Effector CD8-positive, alpha-beta T cell (primary cell): ENCODE measurements at places on chromosomes 2 and 18.

DNA sequence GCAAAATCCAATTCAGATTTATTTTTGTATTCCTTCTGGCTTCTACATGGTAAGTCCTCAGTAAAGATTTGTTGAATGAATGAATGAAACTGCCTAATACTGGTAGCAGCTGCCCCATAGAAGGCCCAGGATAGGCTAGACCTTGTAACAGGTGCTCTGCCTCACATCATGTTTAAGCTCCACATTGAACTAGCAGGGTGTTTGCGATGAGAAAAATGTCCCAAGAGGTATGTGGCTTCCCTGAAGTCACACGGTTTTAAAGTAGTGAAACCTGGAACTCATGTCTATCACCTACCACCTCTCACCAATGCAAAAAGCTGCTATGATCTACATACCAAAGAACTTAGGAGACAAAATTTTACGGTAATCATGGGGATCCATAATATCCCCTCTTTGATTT is 765 bp upstream of the LHCGR start:
- no peak for DNase-seq

DNA sequence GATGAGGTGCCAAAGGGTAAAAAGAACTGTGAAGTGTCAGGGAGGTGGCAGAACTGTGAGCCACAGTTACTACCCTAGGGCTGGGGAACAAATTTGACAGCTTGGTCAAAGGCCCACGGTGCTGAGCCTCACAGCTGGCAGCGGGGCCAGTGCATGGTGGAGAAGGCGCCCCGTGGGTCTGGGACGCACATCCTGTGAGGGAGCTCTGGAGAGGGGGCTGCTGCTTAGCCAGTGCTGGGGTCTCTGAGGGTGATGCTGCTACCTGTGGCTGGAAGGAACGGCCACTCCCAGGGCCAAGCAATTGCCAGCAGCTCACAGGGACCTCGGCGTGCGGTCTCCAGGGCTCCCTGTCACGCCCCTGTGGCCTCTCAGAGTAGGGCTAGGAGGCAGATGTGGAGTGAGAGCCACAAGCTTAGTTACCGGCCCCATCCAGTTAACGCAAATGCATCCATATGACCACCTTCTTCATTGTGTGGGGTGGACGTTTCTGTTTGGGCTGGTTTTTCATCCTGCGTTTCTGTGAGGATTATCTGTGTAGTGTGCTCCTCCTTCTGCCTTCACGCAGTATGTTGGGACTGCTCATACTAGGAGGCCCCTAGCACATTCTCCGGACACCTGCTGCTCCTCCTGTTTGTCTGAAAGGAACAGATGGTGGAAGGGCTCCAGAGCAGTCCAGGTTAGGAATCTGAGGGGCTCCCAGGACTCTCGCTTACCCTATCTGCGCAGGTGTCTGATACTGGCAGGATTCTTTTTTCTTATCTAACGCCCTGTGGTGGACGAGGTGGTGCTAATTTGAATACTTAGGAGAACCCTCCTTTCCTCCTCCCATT is 26.0 kb downstream of the STK25 start:
- no peak for DNase-seq

DNA sequence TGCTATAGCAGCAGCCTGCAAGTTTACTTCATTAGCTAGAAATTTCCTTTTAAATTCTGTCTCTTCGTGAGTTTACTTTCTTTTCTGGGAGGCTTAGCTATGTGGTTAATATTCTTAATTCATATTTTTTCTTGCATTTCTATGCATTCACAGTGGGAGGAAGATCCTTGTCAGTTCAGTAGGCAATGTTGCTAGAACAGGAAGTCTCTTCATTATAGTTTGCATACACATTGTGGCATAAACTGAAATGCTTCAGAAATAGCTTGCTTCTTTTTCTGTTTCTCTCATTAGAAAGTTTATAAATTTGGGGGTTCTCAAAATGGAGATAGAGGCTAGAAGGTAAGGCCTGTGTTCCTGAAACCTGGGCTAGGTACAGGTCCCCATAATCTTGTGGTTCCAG is 8.1 kb upstream of the ARHGAP15 start:
- DNase-seq, result no peak

- no peak for DNase-seq
Observed at GRCh38 chr2:160375037-160375436, 118.6 kb downstream of the RBMS1 start.

- DNase-seq, result no peak
Observed at GRCh38 chr2:42575458-42576064, 7.1 kb downstream of the MTA3 start.

GRCh38 chr18:27500531-27500930 is 315.4 kb upstream of the CHST9 start:
- no peak for DNase-seq

GRCh38 chr2:233349005-233349998 is 5.0 kb upstream of the DGKD start:
- DNase-seq, result no peak
